ENCODE measurements at places on chromosomes 12 and 14.

- no peak for DNase-seq
Observed at GRCh38 chr14:78805570-78805969, 635.4 kb downstream of the NRXN3 start.

DNA sequence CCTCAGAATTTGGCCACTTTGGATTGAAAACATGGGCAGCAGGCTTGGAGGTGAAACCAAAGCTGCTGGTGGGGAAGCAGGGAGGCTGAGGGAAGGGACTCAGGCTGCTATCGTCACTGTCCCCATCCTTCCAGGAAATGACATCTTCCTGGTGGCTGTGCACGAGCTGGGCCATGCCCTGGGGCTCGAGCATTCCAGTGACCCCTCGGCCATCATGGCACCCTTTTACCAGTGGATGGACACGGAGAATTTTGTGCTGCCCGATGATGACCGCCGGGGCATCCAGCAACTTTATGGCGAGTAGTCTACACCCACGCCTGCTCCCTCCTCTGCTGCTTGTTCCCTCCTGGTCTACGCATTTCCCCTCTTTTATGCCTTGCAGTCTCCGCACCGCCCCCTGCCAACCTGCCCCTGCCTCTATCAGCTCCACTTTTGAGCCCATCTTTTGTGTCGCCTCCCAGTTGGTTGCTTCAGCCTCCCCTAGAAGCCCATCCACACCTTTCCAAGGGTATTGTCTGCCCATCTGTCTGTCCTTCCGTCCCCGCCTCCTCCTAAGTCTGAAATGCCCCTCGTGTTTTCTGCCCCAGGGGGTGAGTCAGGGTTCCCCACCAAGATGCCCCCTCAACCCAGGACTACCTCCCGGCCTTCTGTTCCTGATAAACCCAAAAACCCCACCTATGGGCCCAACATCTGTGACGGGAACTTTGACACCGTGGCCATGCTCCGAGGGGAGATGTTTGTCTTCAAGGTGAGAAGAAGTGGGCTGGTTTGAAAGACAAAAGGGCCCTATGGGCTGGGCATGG lies 6.9 kb downstream of the MMP14 start:
- no peak for DNase-seq

DNA sequence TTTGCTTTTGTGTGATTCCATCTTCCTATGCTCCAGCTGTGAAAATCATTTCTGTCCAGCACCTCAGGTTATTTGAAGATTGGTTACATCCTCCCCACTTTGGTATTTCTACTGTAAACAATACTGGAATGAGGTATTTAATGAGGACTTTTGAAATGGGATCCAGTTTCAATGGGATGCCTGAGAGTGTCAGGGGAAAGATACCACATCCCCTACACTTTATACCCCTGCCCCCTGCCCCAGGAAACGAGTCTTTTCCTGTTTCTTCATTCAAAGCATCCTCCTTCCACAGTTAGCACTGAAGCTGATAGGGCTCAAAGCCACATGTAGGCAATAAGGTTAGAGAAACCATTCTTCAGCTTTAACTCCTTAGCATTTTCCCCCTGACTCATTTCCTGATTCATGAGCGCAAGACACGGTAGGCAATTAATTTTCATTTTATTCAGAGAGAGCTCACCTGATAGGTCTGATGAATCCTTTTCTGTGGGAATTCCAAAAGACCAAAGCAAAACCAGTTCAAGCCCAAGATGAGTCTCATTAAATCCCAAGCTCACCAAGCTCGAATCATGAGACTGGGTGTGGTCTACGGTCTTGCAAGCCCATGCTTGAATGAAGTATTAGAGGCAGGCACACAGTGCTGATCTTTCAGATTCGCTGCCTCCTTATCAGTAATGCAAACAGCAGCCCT lies 143.6 kb upstream of the CRY1 start:
- no peak for DNase-seq

GRCh38 chr12:77938301-77938700 lies 107.6 kb downstream of the NAV3 start:
- DNase-seq = peak; percentile 22

DNA sequence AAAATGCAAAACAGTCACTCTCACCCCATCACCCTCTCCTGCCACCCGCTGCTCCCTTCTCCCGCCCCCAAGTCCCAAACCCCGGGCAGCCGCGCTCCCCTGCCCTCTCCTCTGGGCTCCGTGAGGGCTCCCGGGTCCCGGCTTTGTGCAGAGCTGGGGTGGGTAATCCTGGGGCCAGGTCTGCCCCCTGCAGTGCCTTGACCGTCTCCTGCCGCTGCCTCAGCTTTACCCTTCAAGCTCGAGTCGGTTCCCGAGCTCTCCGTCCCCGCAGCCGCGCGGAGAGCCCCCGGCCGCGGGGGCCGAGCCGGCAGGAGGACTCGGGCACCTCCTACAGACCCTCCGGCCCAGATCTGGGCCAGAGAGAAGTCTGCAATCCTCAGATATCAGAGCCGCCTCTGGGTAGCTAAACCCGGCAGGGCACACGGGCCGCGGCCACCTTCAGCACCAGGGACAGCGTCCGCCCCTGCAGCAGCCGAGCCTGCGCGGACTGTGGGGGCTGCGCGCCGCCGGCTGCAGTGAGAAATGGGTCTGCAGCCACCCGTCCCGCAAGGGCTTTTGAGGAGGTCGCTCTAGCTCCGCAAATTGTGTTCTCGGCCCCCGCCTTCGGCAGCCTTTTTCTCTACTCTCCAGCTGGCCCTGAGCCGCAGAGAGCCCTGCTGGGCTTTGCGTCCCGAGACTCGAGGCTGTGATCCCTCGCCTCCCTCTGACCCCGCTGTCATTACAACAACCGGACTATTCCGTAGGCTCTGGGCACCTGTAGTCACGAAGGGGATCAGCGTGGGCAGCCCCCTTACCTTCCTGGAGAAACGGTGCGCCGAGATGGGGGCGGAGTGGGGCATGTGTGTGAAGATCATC lies 1.2 kb downstream of the PRMT8 start:
- peak; percentile 55 for DNase-seq

Data from RKO (cell line).